ENCODE measurements at places on chromosomes 2 and 18.

DNA sequence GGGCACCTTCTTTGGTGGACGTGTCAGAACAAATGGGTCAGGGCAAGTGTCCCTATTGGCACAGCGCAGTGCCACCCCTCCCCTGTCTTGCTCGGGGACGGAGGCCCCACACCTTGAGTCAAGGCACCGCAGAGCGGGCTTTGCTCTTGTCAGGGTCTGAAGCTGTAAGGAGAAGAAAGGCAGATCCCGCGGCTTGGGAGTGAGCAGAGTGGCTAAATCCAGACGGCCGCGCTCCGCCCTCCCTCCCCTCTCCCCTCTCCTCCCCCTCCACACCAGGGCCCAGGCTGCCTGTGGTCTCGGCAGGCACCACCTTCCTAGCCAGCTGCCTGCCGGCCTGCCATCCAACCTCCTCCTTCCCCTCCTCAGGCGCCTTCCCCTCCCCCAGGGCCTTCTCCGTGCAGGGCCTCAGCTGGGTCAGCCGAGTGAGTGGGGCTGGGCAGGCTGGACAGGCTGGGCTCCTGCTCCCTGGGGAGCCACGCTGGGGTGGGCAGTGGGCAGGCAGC lies 25.8 kb downstream of the SPEG start:
- peak; percentile 85 for DNase-seq

DNA sequence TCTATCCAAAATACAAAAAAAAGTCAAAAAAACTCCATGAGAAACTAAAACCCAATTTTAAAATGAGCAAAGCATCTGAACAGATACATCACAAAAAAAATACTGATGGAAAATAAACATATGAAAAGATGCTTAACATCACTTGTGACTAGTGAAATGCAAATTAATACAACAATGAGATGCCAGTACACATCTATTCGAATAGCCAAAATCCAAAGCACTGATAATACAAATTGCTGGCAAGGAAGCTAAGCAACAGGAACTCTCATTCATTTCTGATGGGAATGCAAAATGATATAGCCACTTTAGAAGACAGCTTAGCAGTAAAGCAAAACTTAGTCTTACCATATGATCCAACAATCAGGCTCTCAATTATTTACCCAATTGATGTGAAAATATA lies 190.2 kb upstream of the FN1 start:
- DNase-seq = no peak

DNA sequence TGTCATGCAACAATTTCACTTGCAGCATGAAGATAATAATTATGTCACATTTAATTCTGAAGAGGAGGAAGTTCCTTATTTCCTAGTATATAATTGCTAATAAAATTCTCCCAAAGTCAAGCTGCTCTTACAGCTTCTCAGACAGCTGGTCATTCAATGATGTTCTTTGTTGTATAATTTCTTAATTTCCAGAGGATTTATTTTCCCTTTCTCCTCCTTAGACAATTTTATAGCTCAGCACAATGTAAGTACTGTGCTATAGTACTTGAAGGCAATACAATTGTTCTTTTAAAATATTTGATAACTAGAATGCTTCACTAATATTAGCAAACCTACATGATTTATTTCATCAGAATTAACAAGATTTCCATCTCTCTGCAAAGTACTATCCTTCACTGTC lies 73.4 kb downstream of the ROCK1 start:
- no peak for DNase-seq

DNA sequence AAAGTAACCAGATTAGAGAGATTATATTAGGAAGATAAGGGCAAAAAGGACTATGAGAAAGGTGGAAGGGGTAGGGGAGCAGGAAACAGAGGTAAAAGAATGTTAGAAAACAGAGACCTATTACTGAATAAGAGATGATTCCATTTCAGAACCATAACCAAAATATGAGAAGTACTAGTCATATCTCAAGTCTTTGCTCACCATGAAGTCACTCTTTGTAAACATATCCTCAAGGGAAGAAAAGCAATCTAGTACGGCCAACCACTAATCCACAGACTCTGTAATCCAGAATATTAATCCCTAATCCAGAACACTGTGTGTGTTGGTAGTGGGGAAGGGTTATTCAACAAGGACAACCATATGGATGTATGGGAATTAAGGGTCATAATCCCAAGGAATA lies 92.0 kb downstream of the CDCA7 start:
- DNase-seq = no peak

DNA sequence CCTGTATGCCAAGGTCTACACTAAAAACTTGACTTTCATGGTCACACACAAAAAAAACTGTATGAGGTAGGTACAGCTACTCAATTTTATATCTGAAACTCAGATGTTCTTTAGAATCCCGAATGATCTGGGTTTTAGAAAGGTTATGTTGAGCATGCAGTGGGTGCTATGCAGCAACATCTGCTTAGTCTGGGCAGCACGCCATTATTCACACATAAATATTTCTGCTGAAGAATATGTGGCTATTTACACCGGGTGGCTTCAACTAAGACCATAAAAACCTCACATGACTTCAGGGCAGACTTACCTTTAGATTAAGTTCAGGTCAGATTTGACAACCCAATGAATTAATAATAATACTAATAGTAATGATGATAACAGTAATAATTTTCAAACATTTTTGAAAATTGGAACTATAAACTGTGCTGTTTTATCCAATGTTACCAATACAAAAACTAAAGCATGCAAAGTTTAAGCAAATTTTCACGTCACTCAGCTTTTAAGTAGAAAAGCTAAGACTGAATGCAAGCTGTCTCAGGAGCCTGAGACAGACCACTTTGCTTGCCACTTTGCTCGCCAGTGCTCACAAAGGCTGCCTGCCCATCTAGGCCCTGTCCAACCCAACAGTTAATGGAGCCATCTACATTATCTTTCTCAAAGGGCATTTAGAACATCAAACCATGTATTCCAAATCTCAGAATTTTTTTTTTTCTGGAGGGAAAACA lies 292.0 kb downstream of the CNTNAP5 start:
- DNase-seq = peak; percentile 21

- no peak for DNase-seq
These were observed 284.1 kb downstream of the MYCN start for GRCh38 chr2:16224298-16225045.

GRCh38 chr18:10723496-10723895 lies 197.7 kb downstream of the NAPG start:
- no peak for DNase-seq

DNA sequence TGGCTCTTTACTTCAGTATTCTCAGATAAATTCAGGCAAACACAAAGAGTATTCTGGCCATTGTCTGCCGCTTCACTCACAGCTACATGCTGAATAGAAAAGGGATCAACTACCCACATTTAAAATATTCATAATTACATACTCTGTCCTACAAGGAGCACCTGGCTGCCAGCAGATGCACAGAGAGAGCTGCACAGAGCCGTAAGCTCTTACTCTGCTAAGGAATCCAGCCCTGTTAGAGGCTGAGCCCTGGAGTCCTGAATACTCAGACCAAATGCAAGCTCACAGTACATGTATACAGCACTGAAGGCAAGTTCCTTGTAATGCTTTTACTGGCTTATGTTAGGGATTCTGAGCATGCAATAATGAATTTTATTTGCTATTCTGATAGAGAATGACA lies 80.3 kb downstream of the FTCDNL1 start:
- no peak for DNase-seq

DNA sequence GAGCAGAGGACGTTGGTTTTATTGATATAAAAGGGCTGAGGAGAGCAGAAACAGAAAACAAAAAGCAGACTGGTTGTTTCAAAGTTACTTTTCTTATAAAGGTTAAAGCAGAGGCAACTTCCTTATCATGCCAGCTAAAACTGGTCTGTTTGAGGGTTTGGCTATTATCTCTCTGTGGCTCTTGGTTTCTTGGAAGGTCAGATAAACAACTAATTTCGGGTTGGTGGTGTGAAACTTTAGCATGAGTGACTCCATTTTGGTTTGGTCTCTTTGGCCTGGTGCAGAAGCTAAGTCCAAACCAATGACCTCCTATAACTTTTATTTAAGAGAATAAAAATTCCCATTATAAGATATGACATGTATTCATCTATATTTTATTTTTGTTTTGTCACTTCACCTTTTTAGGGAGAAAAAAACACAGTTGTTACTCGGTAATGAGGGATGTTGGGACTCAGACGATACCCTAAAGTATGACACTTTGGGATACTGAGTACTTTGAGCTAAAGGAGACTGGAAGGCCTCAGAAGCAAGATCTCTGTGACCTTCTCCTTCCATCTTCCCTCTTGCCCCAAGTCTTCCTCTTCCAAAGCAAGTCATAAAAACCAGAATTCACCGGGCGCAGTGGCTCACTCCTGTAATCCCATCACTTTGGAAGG lies 23.3 kb downstream of the TNFAIP6 start:
- DNase-seq = no peak

GRCh38 chr2:170969872-170970496 lies 40.9 kb downstream of the GORASP2 start:
- no peak for DNase-seq

- DNase-seq = no peak
These were observed 536.5 kb upstream of the CRIM1 start for GRCh38 chr2:35819033-35819432.

GRCh38 chr2:119888680-119889079 lies 124.2 kb upstream of the EPB41L5 start:
- DNase-seq = no peak

GRCh38 chr18:47750889-47751423 lies 179.5 kb downstream of the SMAD2 start:
- DNase-seq = no peak

- no peak for DNase-seq
These were observed 60.4 kb downstream of the COL4A4 start for GRCh38 chr2:227103583-227103982.

DNA sequence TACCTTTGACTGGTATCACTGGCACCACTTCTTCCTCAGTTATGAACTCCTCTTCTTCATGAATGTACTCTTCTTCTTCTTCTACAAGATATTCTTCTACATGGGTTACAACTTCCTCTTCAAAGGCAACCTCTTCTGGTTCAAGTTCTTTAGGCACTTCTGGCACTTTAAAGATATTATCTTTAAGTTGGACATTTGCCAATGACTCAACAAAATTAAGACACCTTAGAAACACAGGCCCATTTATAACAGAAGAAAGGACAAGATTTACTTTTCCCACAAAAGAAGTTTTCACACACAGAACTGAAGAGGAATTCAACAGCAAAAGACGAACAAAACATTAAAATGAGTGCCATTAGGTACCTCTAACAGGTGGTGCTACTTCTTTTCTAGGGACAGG lies 127.3 kb downstream of the TTN start:
- DNase-seq = no peak

GRCh38 chr2:197212344-197213262 lies 98.0 kb downstream of the ANKRD44 start:
- no peak for DNase-seq

Data from femur (tissue), 1 donor.